ENCODE measurements at places on chromosomes 1 and 21.

DNA sequence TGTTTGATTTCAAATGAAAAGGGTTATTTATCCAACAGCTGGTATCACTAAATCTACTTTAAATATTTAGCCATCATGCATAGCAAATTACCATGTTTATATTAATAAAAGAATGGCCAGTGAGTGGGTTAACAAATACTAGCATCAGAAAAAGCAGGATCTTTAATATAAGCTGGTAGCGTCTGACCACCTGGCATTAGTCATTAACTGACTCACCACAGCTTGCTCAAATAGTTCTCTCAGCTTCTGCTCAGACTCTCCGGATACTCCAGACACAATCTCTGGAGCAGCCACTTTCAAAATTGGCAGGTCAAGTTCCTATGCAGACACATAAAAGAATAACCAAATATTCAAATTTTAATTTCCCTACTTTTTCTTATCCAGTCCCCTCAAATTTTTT, 29.6 kb downstream of the NVL start:
- DNase-seq = no peak

DNA sequence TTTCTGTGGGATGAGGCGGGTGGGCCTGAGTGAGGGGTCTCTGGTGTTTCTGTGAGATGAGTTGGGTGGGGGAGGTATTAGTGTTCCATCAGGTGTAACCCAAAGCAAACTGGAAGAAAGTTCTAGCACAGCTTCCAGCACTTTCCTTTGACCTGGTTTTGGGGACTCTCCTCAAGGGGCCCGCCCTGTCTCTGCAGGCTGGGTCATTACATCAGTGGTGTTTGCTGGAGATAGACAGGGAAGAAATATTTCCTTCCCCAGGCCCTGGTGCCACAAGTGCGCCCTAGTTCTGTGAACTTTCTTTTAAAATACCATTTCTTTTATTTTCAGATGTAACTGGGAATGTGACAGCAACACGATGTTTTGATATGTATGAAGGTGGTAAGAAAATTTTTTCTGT, 16.5 kb upstream of the MX2 start:
- no peak for DNase-seq

DNA sequence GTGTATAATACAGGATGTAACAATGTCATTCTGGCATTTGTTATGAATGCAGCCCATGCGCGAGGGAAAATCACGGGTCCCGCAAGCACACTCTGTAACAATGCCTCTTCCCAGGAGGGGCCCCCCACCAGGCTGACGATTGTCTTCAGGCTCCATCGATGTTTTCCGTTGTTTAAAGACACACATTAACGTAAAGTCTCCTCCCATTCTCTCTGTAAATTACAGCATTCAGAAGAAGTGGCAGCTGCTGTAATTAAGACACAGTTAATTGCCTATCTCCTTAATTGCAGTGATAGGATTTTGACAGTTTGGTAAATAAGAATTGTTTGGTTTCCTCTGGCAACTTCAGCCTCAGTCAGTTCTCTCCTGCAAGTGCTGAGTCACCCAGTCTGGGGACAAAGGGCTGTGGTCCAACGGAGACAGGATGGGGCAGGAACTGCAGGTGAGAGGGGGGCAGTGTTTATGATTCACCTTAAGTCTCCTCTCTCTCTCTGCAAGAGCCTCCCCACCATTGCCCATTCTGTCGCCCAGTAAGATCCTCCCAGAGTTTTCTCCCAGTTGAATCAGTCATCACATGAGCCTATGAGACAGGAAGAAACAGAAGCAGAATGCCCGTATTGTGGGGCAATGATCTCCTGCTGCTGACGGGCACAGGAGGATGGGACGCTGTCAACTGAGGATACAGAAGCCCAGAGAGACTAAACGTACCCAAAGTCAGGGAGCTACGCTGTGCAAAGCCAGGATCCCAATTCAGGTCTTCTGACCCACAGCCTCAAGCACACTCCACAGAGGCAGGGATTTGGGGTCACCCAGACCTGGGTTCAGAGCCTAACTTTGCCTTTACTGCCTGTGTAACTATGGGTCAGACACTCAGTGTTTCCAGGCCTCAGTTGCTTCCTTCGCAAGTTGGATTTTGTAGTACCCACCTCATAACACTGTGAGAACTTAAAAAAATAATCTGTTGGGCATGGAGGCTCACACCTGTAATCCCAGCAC, 110.0 kb downstream of the ADSS2 start:
- DNase-seq = peak; percentile 20

- DNase-seq = no peak
These were observed 12.8 kb upstream of the RNU1-2 start for GRCh38 chr1:16882986-16883385.

DNA sequence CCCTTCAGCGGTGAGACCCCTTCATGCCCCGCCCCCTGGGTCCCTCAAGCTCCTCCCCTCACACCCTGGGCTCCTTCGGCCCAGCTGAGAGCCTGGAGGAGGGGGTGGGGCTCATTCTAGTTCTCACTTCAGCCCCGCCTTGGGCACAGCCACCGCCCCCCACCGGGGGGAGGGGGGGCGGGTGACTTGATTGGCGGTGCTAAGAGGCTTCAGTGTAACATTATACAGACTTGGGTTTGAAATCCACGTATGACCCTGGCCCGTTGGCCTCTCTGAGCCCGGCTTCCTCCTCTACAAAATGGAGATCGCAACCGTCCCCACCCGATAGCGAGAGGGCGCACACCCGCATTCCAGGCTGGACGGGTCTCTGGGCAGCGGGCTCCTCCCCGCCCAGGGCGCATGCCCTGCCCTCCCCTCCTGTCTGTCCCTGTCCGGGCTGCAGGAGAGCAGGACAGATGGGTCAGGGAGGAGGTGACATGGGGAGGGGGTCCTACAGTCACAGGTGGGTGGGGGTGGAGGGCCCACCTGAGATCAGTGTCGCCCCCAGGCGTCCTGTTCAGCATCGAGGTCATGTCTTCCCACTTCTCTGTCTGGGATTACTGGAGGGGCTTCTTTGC, 5.1 kb downstream of the CLCNKB start:
- peak; percentile 48 for DNase-seq

DNA sequence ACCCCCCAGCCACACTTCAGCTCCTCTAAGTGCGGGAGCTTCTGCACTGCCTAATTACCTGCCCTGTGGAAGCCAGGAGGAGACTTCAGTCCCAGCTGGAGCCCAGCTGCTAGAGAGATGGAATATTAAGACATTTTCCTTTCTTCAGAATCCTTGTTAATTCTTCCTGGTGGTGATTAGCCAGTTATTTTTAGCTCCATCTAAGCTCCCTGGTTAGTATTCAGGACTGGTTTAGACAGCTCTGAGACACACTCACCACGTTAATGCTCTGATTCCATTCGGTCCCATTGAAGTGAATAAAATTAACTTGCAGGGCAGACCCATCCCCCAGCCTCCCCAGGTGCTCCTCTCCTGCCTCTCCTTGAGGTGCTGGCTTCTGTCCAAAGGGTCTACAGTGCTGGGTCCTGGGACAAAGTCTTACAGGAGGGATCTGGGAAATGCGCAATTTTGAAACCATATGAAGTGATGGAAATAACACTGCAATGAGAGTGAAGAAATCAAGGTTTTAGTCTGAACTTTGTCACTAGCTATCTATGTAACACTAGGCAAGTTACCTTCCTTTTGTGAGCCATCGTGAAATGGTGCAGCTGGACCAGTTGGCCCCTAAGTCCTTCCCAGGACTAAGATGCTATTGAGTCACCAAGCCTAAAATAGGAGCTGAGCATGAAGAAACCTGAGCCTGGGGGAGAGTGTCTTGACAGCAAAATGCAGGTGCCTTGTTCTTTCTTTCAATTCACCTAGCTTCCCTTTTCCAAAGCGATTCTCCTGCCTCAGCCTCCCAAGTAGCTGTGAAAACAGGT, 117.4 kb upstream of the ATP1A1 start:
- no peak for DNase-seq
